ENCODE measurements at places on chromosomes 5 and 9.

GRCh38 chr5:169719360-169720314, 82.6 kb downstream of the DOCK2 start:
- no peak for DNase-seq

- DNase-seq, result no peak
These were observed 155.9 kb downstream of the FGF18 start for GRCh38 chr5:171575386-171575785.

- no peak for DNase-seq
These were observed 12.0 kb upstream of the ACSL6 start for GRCh38 chr5:132023258-132024116.

GRCh38 chr5:150780187-150780692, 1.7 kb downstream of the SMIM3 start:
- DNase-seq, result no peak

GRCh38 chr5:67334373-67334772, 137.8 kb upstream of the CD180 start:
- DNase-seq, result no peak

All from progenitor cell of endocrine pancreas (in vitro differentiated cells).